Bronchial epithelial cell (primary cell): ENCODE measurements at places on chromosomes 4 and X. TPM values are rescaled to one million over a fixed set of nuclear protein-coding genes. Genes with fewer than 3 reads are reported as not detected.

Gene CDX4
- total RNA-seq, result not detected in 2 replicates

- peak; percentile 16 for DNase-seq
Observed at GRCh38 chr4:140659943-140660700, 91.4 kb upstream of the UCP1 start.

- peak; percentile 52 for DNase-seq
Observed at GRCh38 chrX:53071604-53072417, 10.4 kb upstream of the TSPYL2 start.

GRCh38 chr4:89352541-89352940, 44.9 kb upstream of the GPRIN3 start:
- DNase-seq, result no peak

DNA sequence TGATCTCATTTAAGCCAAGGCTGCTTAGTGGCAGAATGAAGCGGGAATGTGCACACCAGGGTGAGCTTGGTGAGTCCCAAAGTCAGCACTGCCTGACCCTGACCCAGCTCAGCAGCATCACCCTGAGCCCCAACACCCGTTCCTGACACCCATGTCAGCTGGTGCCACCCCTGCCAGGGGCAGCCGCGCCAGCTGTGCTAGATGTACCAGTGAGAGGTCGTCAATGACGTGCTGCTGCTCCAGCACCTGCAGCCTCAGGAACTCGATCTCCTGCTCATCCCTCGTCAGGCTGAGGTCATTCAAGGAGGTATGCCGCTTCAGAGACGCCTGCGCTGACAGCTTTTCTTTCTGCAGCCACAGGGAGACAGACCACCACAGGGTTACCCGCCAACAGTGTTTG, 61.7 kb upstream of the C4orf50 start:
- DNase-seq, result no peak

- peak; percentile 37 for DNase-seq
Observed at GRCh38 chrX:40061871-40062524, 35.8 kb downstream of the BCOR start.

- DNase-seq, result no peak
Observed at GRCh38 chrX:147322496-147322895, 508.0 kb upstream of the CXorf51A start.

DNA sequence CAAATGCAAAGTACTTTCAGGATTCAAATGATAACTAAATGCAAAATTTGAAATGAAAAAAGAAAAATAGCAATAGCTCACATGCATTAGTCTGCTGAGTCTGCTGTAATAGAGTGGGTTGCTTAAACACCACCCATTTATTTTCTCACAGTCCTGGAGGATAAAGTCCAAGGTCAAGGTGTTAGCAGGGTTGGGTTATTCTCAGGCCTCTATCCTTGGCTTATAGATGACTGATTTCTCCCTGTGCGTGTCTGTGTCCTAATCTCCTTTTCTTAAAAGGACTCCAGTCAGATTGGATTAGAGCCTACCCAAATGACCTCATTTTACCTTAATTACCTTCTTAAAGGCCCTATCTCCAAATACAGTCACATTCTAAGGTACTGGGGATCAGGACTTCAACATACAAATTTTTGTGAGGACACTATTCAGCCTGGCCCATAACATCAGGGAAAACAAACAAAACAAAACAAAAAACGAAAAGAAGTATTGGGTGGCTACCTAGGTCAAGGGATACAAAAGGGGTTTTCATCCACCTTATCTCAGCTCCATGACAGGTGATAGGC, 6.3 kb upstream of the TBL1X start:
- no peak for DNase-seq

DNA sequence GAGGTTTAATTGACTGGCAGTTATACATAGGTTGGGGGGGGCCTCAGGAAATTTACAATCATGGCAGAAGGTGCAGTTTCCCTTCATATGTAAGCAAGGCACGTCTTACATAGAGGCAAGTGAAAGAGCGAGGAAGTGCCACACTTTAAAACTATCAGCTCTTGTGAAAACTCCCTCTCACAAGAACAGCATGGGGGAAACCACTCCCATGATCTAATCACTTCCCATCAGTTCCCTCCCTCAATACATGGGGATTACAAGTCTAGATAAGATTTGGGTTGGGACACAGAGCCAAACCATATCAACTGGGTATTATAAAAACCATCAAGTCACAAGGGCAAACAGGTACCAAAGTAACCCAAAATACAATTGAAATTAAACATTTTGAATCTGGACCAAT, 182.0 kb upstream of the FAT4 start:
- DNase-seq, result no peak

DNA sequence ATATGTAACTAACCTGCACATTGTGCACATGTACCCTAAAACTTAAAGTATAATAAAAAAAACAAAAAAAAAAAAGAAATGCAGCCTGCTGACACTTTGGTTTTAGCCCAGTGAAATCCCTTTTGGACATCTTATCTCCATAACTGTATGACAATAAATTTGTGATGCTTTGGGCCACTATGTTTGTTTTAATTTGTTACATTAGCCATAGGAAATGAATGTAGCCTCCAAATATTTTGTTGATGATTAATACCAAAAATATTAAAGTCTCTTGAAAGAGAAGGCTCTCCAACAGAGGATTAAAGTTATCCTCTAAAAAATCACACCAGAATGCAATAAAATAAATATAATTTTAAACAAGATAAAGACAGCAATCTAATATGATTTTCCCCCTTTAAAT, 852.7 kb upstream of the SLIT2 start:
- peak; percentile 27 for DNase-seq

- no peak for DNase-seq
Observed at GRCh38 chrX:107721318-107721717, 54.3 kb downstream of the TSC22D3 start.

DNA sequence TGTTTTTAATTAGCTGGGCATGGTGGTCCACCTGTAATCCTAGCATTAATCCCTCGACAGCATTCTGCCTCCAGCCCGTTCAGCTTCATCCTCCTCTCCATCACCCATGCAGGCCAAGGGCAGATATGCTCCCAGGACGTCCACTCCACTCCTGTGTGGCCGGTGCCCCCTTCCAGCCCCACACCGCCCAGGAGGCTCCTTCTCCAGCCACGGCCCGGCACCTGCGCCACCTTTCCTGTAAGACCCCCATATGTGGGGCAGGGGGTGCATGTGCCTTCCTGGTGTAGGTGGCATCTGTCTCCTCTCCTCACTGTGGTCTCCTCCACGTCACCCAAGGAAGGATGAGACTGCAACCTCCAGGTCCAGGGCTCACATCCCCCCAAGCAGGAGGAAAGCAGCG, 57.0 kb upstream of the MXD4 start:
- no peak for DNase-seq

- DNase-seq, result peak; percentile 33
Observed at GRCh38 chrX:24479924-24480323, 14.8 kb downstream of the PDK3 start.

DNA sequence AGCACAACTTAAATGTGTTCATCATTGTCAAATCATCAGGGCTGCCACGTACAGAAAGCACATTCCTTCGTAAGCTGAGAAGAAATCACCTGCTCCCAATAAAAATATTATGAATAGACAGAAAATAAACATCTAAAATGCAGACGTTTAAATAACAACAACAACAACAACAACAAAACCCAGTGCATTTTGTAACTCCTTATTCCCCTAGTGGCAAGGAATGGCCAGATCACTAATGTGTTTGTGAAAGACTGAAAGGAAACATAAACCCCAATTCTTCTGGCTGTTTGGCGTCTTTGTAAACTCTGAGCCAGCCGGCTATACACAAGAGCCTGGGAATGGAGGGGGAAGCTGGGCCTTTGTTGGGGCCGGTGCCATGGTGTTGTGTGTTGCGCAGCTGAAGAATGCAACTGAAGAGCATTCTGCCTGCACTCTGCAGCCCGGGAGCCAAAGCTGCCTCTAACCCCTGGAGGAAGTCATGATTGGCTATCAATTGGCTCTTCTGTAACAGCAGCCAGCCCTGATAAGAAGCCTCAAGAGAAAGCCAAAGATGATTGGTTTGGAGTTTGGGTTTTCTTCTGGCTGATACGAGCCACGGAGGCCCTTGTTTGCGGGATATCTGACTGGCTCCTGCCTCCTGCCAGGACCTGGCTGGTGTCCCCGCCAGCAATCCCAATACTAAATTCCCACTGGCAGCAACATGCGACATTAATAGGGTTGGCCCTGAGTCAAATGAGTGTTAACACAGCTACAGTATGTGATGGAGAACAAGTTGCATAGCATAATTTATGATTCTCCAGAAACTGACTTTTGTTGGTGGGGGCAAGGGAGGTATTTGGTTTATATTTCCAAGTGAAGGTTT, 89.7 kb upstream of the TFDP3 start:
- no peak for DNase-seq

- no peak for DNase-seq
Observed at GRCh38 chrX:101191217-101191750, 28.3 kb upstream of the DRP2 start.

DNA sequence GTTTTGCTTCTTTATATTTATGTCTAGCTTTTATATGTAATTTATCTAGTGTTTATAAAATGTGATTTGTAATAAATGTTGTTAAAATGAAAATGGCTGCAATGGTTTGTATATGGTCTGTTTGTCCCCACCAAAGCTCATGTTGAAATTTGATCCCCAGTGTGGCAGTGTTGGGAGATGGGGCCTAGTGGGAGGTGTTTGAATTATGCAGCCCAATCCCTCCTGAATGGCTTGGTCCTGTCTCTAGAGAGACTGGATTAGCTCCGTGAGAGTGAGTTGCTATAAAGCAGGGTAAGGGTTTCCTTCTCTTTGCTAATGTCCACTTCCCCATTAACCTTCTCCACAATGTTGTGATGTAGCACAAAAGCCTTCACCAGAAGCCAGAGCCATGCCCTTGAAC, 30.0 kb upstream of the JADE3 start:
- no peak for DNase-seq
